ENCODE measurements at places on chromosomes 2 and 18.

DNA sequence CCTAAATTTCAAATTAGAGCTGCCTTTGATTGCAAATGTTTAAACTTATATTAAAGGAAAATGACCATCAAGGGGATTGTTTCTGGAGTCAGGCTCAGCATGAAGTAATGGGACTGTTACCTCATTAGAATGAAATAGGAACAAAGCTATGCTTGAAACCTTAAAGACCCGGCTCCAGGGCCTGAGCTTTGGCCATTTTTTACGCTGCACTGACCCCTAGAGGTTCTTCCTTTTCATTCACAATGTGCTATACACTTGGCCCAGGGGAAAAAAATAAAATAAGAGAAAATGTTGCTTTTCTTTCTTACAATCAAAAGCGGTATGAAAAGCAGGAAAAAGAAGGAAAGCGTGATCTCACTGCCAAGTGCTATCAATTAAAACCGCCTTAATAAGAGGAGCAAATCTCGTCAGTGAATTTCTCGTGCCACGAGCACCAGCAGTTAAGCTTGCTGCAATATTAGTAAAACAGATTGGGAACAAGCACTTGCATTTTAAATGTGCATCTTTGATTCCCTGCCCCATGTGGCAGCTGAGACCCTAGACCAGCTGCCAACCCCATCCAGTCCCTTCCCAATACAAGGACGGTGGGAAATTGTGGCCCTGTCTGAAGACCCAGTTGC is 96.6 kb downstream of the MBD2 start:
- DNase-seq, result no peak

GRCh38 chr2:25736899-25737515 is 63.6 kb upstream of the DTNB start:
- DNase-seq, result no peak

DNA sequence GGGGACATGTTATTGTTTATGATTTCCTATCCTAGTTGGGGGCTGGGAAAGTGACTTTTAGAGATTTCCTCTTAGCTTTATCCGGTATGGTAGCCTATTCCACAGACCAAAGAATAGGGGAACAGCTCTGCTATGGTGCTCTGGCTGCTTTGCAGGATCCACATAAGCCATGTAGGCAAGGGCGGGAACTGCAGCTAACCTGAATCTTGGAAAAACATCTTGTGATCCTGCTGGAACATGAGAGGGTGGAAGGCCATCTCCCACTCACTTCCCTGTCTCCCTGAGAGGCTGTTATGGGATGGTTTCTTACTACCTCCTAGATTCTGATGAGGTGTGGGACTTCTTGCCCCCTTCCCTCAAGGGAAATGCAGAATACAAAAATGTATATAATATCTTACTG is 2.0 kb upstream of the DARS1 start:
- no peak for DNase-seq

GRCh38 chr2:109429567-109430328 is 184.0 kb downstream of the SEPTIN10 start:
- DNase-seq, result no peak

DNA sequence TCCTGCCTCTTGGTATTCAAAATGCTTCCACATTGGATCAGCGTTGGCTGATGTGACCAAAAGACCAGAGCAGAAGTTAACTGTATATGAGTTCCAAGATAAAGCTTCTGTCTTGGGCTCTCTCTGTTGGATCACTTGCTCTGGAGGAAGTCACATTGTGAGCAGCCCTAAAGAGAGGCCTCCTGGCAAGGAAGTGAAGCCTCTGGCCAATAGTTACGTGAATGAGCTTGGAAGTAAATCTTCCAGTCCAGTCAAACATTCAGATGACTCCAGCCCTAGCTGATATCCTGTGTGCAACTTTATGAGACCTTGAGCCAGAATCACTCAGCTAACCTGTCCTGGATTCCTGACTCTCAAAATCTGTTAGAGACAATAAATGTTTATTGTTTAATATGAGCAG is 67.7 kb upstream of the CDKL4 start:
- no peak for DNase-seq

- peak; percentile 31 for DNase-seq
Observed at GRCh38 chr2:10126632-10127026, 4.1 kb downstream of the RRM2 start.

DNA sequence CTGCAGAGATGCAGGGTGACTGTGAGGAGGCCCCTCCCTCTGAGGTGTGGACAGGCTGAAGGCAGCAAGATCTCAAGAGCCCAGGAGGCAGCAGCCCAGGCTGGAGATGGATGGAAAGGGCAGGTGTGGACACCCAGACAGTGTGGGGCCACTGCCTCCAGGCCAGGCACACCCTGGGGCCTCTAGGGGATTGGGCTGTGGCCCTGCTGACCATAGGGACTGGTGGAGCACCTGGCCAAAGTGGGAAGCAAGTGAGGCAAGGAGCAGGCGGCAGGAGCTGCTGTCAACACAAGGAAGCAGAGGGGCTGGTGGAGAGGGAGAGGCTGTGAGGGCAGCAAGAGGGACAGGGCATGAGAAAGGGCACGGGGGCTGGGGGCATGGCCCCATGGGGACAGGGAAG is 10.8 kb downstream of the SNED1 start:
- no peak for DNase-seq

DNA sequence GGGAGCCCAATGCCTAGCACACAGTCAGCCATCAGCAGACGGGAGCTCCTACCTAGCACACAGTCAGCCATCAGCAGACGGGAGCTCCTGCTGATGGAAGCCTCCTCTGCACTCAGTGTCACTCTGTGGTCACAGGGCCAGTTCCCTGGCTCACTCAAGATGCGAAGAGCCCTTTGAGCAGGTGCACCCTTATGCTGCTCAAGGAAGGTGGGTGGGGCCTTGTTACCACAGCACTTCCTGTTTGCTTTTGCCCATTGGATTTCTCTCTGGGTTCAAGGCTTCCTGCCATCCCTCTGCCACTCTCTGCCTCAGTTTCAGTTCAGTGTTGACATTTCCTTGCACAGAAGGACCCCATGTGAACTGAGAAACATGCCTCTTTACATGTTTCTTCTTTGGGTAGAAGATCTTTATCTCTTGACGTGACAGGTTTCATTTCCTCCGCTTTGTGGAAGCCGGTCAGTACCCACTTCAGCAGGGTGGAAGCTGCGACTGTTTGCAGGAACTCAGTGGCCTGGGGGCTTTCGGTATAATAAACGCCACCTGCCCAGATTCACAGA is 11.6 kb downstream of the TRIB2 start:
- DNase-seq, result no peak

GRCh38 chr2:174486563-174487107 is at the start of gene GPR155:
GPR155 (minus strand) TSS chr2:174487029; CDS start chr2:174481956, 5,073 bp downstream.
- DNase-seq, result no peak

- DNase-seq, result no peak
Observed at GRCh38 chr2:127143841-127144782, 37.2 kb upstream of the BIN1 start.

- DNase-seq, result no peak
Observed at GRCh38 chr2:157874997-157875640, 1.0 kb downstream of the ACVR1 start.

DNA sequence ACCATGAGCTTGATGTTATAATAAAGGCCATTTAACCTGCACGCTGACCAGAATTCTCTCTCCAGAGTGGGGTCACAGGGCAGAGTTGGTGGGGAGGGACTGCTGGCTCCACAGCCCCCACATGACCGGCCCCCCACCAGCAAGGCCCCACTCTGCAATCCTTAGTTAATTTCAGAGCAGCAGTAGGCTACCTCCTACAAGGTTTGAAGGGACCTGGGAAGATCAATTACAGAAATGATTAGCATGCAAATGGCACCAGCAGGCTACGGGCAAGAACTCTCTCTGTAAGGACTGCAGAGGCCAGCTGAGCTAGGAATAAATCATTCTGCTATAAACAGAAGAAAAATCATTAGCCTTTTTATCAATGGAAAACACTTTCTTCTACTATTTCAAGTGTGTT is 135.3 kb downstream of the C1D start:
- no peak for DNase-seq

DNA sequence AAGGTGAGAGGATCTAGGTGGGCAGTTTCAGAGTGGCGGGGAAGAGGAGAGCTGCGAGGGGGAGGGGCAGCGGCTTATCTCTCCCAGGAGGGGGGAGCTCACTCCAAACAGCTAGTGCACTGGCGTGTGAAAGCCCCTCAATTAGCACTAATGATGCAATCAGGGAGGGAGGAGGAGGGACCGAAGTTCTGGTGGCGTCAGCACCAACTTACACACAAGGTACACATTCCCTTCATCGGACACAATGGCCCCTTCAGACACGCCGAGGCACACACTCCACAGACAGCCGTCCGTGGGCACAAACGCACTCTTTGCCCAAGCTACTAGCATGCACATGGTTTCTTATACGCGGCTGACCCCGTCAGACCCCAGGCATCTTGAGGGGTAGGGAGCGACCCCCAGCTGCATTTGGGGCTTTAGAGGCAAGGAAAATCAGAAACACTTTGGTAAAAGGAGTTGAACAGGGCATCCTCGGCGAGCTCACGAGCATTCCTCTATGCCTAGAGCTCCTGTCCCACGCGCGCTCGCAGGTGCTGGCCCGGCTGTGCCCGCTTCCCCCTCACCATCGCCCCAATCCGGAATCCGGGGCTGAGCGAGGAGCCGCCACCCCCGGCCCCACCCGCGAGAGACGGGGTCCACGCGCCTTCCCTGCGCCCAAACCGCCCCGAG is 868 bp upstream of the PKDCC start:
- no peak for DNase-seq

GRCh38 chr2:26614216-26615138 is 26.7 kb downstream of the CIB4 start:
- no peak for DNase-seq

GRCh38 chr2:241014764-241015163 is 16.3 kb downstream of the SNED1 start:
- no peak for DNase-seq

GRCh38 chr2:18927525-18928232 is 338.3 kb upstream of the NT5C1B start:
- no peak for DNase-seq

- no peak for DNase-seq
Observed at GRCh38 chr2:8885449-8886201, 48.2 kb upstream of the KIDINS220 start.

GRCh38 chr2:7525746-7526145 is 608.5 kb downstream of the RNF144A start:
- DNase-seq, result no peak

DNA sequence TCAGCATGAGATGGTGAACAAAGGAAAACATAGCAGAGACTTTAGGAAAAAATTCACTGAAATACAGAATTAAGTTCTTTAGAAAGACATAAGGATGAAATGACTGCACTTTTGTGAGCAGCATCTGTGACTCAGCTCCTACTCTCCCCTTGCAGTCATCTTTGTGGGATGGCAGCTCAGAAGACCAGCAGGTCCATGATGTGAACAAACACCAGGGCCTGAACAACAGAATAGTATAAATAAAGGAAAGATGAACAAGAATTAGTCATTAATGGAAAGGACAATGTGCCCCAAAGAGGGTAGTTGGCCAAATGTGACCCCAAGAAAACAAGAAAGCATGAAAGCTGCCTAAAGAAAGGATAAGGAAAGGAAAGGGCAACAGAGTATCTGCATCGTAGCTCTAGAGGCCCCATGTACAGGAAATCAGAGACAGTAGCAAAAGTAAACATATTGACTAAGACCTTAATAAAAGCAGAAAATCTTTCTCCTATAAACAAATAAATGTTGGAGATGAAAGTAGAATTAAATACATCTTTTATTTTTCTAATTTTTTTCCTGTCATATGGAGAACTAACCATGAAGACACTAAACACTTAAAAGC is 318.0 kb downstream of the ZEB2 start:
- no peak for DNase-seq

GRCh38 chr2:177302552-177302951 is 38.0 kb upstream of the NFE2L2 start:
- no peak for DNase-seq

DNA sequence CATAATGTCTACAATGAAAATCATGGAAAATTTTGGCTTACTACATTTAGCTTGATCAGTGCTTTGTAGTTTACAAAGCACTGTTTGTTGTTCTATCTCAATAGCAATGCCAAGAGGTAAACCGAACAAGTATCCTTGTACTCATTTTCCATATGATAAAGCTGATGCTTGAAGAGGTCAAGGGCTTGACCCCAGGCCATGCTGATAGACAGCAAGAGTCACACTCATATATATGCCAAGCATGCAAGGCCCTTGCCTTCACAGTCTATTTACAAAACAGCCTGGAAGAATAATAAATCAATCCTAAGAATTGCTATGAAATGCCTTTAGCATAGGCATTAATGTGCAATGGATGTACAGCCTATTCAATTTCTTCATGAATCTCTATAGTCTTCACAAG is 71.8 kb downstream of the SLC8A1 start:
- no peak for DNase-seq

DNA sequence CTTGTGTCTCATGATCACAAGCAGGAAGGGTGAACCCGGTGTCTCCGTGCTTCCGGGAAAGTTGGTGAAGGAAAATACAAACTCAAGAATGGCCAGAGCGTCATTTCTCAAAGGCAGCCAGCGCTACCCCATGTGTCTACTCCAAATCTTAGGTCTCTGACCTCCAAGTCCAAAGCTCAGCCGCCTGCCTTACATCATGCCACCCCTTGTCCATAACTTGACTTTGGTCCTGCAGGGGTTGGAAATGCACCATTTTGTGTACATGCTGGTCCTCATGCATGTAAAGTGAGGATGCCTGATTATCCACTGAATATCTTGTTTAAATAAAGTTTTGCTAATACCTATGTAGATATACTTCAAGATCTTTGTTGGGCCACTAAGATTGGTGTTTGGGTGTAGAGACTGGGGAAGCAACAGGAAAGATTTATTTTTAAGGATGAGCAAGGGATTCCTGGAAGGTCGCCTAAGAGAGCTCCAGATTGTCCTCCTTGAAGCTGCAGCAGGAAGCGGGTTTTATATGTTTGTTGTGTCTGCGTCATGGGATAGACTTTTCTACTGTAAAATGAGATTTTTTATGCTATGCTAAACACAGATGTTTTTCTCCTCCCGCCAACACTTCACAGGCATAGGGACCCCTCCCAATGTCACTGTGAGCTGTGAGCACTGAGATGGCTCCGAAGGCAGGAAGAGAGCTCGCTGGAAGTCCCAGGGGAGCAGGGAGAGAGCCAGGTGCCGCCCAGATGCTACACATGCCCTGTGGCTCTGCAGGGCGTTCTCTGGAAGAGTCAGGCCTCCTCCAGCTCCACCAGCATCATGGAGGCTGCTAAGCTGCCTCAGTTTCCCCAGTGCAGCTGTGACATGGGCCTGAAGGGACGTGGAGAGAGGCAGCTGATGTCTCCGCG is 176.2 kb upstream of the HDAC4 start:
- DNase-seq, result no peak

DNA sequence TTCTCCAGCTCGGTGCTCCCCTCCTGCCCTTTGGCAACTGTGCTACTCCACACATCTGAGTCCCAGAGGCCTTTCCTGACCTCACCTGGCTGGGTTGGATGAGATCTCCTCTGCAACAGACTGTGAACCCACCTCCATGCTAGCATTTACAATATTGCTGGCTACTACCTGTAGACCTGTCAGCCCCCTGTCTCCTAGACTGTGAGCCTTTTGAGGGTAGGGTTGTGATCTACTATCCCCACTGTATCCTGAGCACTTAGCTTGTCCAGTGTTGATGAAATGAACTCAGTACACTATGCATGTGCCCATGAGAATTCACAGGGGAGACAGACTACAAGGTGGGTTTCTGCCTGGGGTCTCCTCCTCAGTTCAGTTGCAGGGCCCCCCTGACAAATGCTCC is 70.1 kb downstream of the C1QL2 start:
- no peak for DNase-seq

GRCh38 chr2:16155766-16156165 is 215.4 kb downstream of the MYCN start:
- DNase-seq, result no peak

GRCh38 chr2:132448771-132449170 is 32.2 kb downstream of the GPR39 start:
- no peak for DNase-seq

GRCh38 chr2:204340511-204340910 is 204.8 kb upstream of the PARD3B start:
- DNase-seq, result no peak
